ENCODE measurements at places on chromosomes 3 and 15.
A peak's percentile ranks its signal among the peaks of the same experiment; 100 is the strongest.

GRCh38 chr3:130014526-130014925, 40.0 kb downstream of the TRH start:
- no peak for DNase-seq

GRCh38 chr3:73874606-73875369, 250.0 kb upstream of the PDZRN3 start:
- DNase-seq = no peak

DNA sequence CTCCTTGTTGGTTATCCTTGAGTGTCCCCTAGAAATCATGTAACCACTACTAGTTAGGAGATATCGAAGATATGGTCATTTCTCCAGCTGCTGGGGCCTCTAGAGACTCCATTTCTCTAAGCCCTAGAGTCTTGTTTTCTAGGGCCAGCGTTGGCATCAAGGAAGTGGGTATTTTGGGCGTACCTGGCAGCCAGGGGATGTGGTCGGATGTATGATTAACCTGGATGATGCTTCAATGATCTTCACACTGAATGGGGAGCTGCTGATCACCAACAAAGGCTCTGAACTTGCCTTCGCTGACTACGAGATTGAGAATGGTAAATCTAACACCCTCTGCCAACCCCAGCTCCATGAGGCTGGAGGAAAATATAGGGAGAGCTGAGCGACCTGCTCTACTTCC, 325.5 kb downstream of the RYR3 start:
- DNase-seq = no peak

DNA sequence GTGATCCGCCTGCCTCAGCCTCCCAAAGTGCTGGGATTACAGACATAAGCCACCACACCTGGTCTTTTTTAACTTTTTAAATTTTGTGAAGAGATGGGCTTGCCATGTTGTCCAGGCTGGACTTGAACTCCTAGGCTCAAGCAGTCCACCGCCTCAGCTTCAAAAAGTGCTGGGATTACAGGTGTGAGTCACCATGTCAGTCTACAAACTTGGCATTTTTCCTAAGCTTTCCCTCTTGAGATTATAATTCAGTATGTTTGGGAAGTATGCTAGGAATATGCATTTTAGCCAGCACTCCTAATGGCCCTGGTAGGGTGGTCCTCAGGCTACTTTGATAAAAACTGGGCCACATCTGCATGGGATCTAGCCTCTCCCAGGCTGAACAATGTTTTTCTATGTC, 4.4 kb downstream of the WDR73 start:
- no peak for DNase-seq

- DNase-seq = peak; percentile 47
These were observed 111.6 kb downstream of the RAB11A start for GRCh38 chr15:65980824-65981456.

DNA sequence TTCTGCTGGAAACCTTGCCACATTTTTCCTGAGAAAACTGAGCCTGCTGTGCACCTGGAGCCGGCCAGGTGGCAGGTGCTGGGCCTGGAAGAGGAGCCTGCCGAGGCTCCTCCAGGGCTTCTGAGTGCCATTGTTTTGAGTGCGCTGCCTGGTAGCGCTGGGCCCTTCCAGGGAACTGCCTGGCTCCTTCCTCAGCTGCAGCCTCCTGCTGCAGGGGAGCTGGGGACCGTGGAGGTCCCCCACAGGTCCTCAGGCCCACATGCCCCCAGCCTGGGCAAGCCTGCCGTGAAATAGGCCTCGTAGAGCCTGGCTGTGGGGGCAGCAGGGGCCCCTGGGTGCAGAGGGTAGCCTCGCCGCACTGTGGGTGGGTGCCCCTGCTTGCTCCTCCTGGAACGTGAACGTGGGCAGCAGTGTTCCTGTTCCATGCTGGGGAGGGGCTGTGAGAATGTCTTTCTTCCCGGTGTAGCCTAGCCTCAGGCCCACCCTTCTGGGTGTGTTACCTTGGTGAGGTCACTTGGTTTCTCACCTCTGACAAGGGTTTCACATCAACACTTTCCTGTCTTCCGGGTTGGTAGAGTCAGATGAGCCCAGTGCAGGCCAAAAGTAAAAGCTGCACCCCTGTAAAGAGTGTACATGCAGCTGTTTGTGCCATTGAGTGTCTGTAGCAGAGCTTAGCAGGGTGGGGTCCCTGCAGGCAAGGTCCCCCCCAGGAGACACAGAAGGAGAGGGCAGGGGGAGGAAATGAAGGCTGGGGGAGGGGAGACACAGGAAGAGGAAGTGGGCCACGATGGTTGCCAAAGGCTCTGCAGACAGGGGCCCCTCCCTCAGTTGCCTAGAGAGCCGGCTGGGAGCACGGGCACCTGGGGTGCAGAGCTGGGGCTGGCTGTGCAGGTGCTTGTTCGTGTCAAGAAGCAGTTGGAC, 34.5 kb downstream of the KLF13 start:
- DNase-seq = no peak

GRCh38 chr3:30766522-30766921, 127.9 kb downstream of the GADL1 start:
- no peak for DNase-seq

GRCh38 chr3:176430244-176431037, 766.8 kb downstream of the TBL1XR1 start:
- peak; percentile 92 for DNase-seq

- DNase-seq = no peak
These were observed 68.5 kb upstream of the GBE1 start for GRCh38 chr3:81829937-81830336.

- no peak for DNase-seq
These were observed 206.9 kb upstream of the BHLHE40 start for GRCh38 chr3:4772171-4772804.

DNA sequence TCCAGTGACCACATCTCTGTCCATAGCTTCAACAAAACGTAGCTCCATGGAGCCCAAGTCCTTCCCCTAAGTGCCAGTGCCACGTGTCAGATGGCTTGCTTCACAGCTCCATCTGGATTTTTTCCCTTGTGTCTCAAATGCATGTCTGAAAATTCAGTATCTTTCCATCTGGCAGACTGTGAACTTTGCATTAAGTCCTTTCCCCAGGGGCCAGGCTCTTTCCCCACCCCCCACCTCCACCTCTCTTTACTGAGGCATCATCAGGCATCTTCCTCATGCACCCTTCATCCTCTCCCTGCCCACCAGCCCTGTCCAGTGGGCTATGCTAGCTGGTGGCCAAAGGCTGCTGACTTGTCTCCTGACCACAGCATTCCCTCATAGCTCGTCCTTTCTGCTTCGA, 53.7 kb downstream of the PDIA5 start:
- DNase-seq = no peak

GRCh38 chr3:99823723-99824711, 6.4 kb downstream of the CMSS1 start:
- no peak for DNase-seq

DNA sequence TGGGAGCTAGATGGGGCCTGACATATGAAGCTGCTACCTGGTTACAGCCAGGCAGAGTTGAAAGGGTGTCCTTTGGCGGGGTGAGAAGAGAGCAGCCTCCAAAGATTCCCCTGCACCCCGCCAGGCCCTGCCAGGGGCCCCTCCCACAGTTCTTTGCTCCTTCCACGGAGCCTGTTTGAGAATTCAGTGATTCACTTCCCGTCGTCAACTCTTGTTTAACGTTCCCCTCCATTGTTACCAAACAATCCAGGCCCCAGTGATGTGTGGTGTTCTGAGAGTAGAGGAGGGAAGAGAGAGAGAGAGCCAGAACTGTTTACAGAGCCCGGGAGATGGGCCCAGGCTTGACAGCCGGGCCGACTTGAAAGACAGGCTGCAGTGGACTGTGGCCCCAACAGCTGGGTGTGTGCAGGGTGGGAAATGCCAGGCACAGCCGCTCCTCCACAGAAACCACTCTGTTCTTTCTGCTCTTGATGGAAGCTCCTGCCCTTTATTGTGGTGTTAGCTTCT, 81.5 kb downstream of the SMAD3 start:
- no peak for DNase-seq

DNA sequence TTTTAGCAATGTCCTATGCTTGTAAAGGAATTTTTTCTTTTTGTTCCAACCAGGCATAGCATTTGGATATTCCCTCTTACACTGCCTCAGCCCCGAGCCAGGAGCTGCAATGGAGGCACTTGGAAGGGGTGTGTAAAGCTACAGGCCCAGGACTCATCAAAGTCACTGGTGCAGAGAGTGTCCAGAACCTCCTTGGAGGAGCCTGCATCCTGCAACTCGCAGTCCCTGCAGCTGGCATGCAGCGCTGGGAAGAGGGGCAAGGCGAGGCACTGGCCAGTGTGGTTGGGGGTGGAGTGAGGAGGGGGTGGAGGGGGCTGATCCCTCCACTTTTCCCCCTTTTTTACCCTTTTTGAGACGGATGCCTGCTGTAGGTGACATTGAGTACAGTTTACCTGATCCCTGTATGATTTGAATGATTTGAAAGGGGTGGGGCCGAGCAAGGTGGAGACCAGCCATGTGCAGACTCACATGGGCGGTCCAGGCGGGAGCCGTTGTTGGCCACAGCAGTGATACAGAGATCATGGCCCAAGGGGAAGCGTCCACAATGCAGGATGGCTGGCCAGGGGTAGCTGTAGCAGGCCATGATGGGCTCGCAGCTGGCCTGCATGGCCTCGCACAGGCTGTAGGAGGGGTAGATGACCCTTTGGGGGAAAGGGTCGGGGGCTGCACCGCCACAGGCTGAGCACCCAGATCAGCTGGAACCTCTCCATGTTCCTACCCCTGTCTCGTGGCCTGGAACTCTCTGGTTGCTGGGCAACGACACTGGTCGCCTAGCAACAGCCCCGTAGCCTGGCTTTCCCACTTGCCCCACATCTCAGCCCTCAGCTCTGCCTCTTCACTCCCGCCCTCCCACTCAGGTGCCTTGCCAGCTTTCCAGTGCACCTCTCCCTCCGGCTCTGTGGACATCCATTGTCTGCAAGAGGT, 7.9 kb downstream of the P4HTM start:
- DNase-seq = no peak

DNA sequence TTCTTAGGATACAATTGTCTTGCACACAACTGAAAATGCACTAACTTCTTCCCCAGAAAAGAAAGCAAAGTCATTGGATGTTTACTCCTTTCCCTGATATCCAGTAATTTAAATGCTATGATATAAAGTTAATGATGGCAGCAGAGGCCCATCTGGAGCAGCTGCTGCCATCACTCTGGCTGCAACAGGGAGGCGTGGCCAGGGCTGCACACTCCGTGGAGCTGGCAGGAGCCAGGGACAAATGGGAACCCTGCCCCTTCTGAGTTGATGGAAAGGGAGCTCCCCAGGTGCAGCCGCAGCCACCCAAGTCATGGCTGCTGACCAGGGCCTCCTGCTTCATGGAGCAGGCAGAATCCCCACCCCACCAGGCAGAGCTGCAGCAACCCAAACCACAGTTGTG, 72.6 kb upstream of the ALDH1A3 start:
- no peak for DNase-seq

GRCh38 chr3:69137005-69137404, 14.6 kb upstream of the LMOD3 start:
- DNase-seq = no peak

- DNase-seq = no peak
These were observed 140.5 kb upstream of the KLHL25 start for GRCh38 chr15:85935182-85935581.

- DNase-seq = no peak
These were observed 16.7 kb downstream of the MAP2K5 start for GRCh38 chr15:67559158-67559557.

- no peak for DNase-seq
These were observed 55.0 kb upstream of the FOXB1 start for GRCh38 chr15:59948924-59949613.

DNA sequence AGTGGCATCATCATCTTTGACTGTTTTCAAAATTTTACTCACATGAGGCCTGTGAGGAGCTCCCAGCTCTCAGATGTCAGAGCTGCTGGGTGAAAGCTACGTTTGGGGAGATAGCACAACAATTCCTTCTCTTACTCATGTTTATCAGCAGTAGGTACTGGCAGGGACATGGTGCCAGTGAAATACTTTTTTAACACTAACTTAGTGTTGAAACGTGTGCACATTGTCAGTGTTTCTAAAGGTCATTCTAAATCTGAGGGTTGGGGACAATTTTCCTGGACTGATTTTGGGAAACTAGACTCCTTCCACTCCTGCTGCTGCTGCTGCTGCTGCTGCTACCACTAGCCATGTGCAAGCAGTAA, 487.4 kb downstream of the PDCD6IP start:
- DNase-seq = no peak

GRCh38 chr3:103048068-103048722, 613.4 kb downstream of the ZPLD1 start:
- peak; percentile 75 for DNase-seq

- DNase-seq = no peak
These were observed 164.3 kb upstream of the LRIG1 start for GRCh38 chr3:66665021-66665695.

GRCh38 chr15:85019815-85020590, 38.3 kb downstream of the PDE8A start:
- no peak for DNase-seq

GRCh38 chr3:185715091-185715490, 109.8 kb downstream of the IGF2BP2 start:
- DNase-seq = no peak

GRCh38 chr3:69866988-69867720, 127.9 kb downstream of the MITF start:
- no peak for DNase-seq

DNA sequence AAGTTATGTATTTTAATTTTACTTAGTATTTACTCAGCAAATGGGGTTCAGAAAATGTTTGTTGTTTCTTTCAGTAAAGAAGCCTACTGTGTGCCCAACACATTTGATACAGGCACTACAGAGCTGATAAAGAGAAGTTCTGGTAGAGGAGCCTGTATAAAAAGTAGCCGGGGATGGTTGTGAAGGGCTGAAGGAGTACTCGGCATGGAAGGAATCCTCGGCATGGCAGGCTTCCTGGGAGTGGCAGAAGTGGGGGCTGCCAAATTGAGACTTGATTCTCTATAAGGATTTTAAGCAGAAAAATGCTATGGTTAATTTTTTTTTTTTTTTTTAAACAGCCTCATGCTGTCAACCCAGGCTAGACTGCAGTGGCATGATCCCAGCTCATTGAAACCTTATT, 9.3 kb downstream of the ARL13B start:
- no peak for DNase-seq

- no peak for DNase-seq
These were observed 163.4 kb downstream of the PTPRG start for GRCh38 chr3:61724801-61725200.

DNA sequence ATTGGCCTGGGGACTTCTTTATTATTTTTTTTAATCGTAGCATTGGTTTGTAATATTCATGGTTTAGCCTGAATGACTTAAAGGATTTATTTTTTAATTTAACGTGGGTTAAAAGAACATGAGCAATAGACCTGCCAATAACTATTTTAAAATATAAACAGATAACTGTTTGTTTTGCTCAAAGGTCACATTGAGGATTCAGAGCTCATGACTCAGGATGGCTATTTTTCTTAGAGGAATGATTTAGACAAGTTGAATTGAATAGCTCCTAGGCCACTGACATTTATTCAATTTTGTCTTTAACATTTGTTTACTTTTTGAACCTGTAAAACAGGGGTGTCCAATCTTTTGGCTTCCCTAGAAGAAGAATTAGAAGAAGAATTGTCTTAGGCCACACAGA, 68.5 kb downstream of the ITPR1 start:
- DNase-seq = no peak

GRCh38 chr3:41975416-41976103, 13.7 kb upstream of the ULK4 start:
- DNase-seq = no peak

GRCh38 chr3:159620873-159621272, 367.8 kb upstream of the IL12A start:
- no peak for DNase-seq

- no peak for DNase-seq
These were observed at the start of gene TAGLN3 for GRCh38 chr3:111998636-111999483. Gene TAGLN3, plus strand, starts transcription at chr3:111998922. Its CDS starts 501 bp downstream, at chr3:111999423.
